Glutamatergic neuron (in vitro differentiated cells): ENCODE measurements at places on chromosomes 6 and 20. TPM values are rescaled to one million over a fixed set of nuclear protein-coding genes. Genes with fewer than 3 reads are reported as not detected.

GRCh38 chr20:33291830-33292355, 8.9 kb downstream of the BPIFB1 start:
- H3K27ac ChIP-seq, result no peak overlapping the region
- H3K4me3 ChIP-seq, result no peak overlapping the region
- no peaks in the 10 kb centered on the region for H3K4me1 ChIP-seq
- peak; percentile 79 for DNase-seq
- H3K36me3 ChIP-seq, result no peaks in the 10 kb centered on the region

DNA sequence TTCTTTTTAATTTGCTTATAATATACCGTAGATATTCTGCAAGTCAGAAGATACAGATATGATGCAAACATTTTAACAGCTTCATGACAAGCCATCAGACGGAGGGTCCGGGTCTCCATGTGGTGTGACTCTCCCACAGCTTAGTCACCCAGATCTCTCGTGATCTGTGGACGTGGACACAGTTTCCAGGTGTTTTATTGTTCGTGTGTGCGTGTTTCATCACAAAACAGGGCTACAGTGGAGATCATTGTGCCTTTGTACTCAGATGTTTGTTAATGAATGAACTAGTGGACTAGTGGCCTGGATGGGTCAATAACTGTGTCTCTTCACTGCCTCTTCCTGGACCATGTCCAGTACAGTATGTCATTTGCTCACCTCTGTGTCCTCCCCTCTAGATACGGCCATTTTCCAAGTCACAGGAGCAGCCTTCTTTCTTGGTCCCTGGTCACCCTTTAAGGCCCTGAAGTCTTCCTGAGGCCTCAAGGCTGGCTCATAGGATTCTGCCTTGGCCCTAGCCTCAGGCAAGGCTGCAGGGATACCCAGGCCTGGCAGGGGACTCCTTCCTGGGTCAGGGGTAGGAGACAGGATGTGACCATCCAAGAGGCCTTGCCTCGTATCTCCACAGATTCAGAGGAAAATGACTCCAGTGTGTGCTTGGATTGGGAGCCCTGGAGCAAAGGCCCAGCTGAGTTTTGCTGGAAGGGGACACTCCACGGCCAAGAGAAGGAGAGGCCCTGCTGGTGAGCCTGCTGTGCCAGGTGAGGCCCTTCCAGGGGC, 4.6 kb downstream of the ADIG start:
- H3K4me1 ChIP-seq, result peaks cover 4% of the 10 kb centered on the region
- no peak overlapping the region for H3K4me3 ChIP-seq
- no peaks in the 10 kb centered on the region for H3K36me3 ChIP-seq
- no peak for DNase-seq
- peaks cover 3% of the 10 kb centered on the region for H3K27me3 ChIP-seq

DNA sequence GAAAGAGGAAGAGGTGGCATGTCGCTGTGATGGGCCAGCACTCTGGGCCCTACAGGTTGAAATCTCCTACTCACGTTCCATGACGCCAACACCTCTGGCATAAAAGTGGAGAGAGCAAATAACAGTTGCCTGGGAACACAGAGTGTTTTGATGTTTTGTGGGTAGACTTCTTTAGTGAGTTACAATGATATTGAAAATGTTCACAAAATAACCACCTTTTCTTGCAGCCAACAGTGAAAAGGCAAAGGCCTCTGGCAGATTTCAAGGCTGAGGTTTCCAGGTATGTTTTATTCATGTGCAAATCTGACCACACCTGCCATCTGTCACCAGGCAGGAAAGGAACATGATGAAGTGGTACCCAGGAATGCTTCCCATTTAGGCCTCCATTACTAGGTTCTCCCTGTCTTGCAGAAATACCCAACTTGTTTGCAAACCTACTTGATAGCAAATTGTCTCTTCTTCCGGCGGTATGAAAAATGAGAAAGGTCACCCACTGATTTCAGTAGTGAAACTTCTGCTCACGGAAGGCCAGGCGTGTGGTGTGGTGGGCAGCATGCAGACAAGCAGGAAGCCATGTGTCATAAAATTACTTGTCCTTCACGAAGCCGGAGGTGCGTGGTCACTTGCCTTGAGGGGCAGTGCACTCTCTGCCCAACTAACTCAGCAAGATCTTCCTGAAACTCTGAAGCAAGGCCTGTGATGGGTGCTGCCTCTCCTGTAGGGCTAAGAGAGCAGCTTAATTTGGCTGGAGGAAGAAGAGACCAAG, 299.1 kb upstream of the PRDM1 start:
- H3K36me3 ChIP-seq, result no peaks in the 10 kb centered on the region
- H3K4me1 ChIP-seq, result no peaks in the 10 kb centered on the region
- H3K4me3 ChIP-seq, result no peak overlapping the region
- H3K27me3 ChIP-seq, result no peaks in the 10 kb centered on the region
- no peak for DNase-seq

- no peaks in the 10 kb centered on the region for H3K36me3 ChIP-seq
- no peak overlapping the region for H3K4me3 ChIP-seq
Observed at GRCh38 chr20:35006531-35006971, 50.9 kb downstream of the MYH7B start.

GRCh38 chr20:39716796-39717341, 754.7 kb downstream of the DHX35 start:
- no peak for DNase-seq
- H3K4me1 ChIP-seq, result peaks cover 20% of the 10 kb centered on the region
- peaks cover 4% of the 10 kb centered on the region for H3K36me3 ChIP-seq

- peak; percentile 36 for DNase-seq
- H3K4me1 ChIP-seq, result peaks cover 40% of the 10 kb centered on the region
- H3K36me3 ChIP-seq, result no peaks in the 10 kb centered on the region
Observed at GRCh38 chr20:59318803-59319202, 18.4 kb downstream of the EDN3 start.

- DNase-seq, result no peak
- peaks cover 7% of the 10 kb centered on the region for H3K27me3 ChIP-seq
- no peaks in the 10 kb centered on the region for H3K4me1 ChIP-seq
- H3K4me3 ChIP-seq, result no peak overlapping the region
- H3K36me3 ChIP-seq, result no peaks in the 10 kb centered on the region
Observed at GRCh38 chr6:11317885-11318771, 85.7 kb upstream of the NEDD9 start.

- DNase-seq, result no peak
- peaks cover 4% of the 10 kb centered on the region for H3K27me3 ChIP-seq
- no peak overlapping the region for H3K4me3 ChIP-seq
- no peaks in the 10 kb centered on the region for H3K4me1 ChIP-seq
- H3K27ac ChIP-seq, result no peak overlapping the region
Observed at GRCh38 chr6:7126754-7127153, 19.0 kb downstream of the RREB1 start.

DNA sequence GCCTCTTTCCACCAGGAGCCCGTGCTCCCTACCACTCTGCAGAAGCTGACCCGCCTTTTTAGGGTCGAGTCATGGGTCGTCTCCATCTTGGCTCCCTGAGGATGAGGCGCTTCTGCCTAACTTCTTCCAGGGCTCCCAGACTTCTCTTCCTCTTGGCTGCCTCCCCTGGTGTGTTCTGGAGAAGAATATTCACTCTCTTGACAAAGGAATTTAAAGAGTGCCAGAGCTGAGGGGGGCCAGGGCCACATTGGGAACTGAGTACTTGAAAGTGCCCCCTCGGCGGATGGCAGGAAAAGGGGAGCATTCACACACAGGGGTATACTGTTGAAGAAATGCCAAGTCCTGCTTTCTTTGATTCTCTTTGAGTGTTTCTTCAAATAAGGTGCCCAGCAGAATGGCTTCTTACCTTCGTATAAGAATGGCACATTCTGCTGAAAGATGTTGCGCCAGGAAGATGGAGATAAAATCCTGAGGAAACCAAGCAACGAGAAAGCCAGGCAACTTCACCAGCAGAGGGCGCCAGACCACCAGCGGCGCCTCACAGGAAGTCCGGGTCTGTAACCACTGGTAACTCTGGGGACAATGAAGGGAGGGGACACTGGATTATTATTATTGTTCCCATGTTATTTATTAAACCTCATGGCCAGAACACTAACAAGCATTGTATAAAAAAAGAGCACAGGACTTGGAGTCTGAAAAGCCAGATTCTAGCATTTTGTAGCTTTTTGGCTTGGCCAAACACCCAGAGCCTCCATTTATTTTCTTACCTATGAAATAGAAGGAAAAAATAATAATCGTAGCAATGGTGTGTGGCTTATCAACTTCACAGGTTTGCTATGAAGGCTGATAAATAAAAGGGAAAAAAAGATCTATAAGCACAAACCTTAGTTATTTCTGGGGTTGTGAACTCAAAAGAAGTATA, 176.7 kb downstream of the HACE1 start:
- no peak overlapping the region for H3K27ac ChIP-seq
- peaks cover 2% of the 10 kb centered on the region for H3K27me3 ChIP-seq
- H3K4me3 ChIP-seq, result no peak overlapping the region
- peaks cover 2% of the 10 kb centered on the region for H3K4me1 ChIP-seq
- no peaks in the 10 kb centered on the region for H3K36me3 ChIP-seq

GRCh38 chr6:133198725-133199124, 42.4 kb upstream of the EYA4 start:
- H3K27ac ChIP-seq, result no peak overlapping the region
- no peak for DNase-seq
- H3K27me3 ChIP-seq, result peaks cover 2% of the 10 kb centered on the region
- no peaks in the 10 kb centered on the region for H3K4me1 ChIP-seq
- no peaks in the 10 kb centered on the region for H3K36me3 ChIP-seq

- peaks cover 3% of the 10 kb centered on the region for H3K27me3 ChIP-seq
- peak; percentile 75 for DNase-seq
- no peaks in the 10 kb centered on the region for H3K36me3 ChIP-seq
- peaks cover 3% of the 10 kb centered on the region for H3K4me1 ChIP-seq
Observed at GRCh38 chr6:128882991-128883611, at the start of gene LAMA2. LAMA2 (plus strand) TSS chr6:128883138; CDS start chr6:128883246, 108 bp downstream.

The ISM1 gene
- 0.32 TPM for total RNA-seq
